Activated CD4-positive, alpha-beta memory T cell treated with anti-CD3 and anti-CD28 coated beads, Interleukin-2, amount 10 ng/mL, durations not matched to agents 7 days and 5 days (primary cell): ENCODE measurements at places on chromosomes 2 and 18. TPM values are rescaled to one million over a fixed set of nuclear protein-coding genes. Genes with fewer than 3 reads are reported as not detected.

- H3K27me3 ChIP-seq = peaks cover 1% of the 10 kb centered on the region
- DNase-seq = no peak
- H3K36me3 ChIP-seq = no peaks in the 10 kb centered on the region
- H3K27ac ChIP-seq = no peak overlapping the region
Measured at GRCh38 chr2:128376241-128377041, 57.8 kb upstream of the HS6ST1 start.

GRCh38 chr2:239908308-239908707, 116.8 kb downstream of the NDUFA10 start:
- peaks cover 18% of the 10 kb centered on the region for H3K36me3 ChIP-seq
- H3K27me3 ChIP-seq = no peaks in the 10 kb centered on the region
- H3K27ac ChIP-seq = peak overlapping the region; percentile 44
- DNase-seq = no peak

DNA sequence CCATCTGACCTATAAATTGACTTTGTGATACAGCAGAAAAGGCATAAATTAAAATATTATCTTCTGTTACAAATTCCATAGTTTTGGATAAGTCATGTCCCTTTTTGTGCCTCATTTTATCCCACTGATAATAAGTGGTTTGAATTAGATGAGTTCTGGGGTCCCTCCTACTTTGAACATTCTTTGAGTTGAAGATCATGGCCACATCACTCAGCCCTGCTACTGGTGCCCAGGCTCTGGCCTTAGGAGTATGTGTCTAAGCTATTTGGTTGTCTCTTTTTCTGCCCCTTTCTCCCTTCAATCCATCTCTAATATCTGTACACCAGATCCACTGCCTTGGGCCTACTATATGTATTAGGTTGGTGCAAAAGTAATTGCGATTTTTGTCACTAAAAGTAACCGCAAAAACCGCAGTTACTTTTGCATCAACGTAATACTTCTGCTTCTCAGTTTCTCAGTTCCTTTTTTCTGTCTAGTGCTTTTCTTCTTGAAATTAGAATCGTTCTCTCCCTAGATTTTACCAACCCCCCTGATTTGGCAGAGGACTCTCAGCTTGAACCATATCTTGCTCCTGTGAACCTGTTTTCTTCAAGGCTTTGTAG, 362.5 kb upstream of the TNP1 start:
- H3K27ac ChIP-seq = no peak overlapping the region
- peaks cover 40% of the 10 kb centered on the region for H3K27me3 ChIP-seq
- peaks cover 10% of the 10 kb centered on the region for H3K36me3 ChIP-seq
- DNase-seq = no peak
- H3K4me3 ChIP-seq = no peak overlapping the region

DNA sequence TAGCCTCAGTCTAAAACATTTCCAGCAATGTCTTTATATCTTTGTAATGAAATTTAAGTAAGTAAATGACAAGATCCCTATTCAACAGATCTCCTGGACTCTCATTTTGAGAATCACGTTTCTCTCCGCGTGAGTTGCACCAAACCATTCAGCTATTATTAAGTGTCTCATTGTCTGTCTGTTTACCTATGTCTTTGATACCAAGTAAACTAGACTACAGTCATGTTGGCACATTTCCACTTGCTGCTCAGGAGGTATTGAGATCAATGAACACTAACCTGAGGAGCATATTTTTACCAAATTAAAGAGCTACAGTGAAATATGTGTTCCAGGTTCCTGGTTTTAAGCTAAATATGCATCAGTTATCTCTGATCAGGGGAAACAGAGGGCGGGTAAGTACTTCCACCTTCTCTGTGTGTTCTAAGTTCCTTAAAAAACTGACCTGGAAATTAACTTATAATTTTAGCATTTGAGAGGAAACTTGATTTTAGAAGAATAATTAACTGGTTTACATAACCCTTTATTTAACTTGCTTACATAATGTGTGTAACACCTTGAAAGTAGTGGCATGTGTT, 125.8 kb downstream of the OSBPL6 start:
- H3K36me3 ChIP-seq = no peaks in the 10 kb centered on the region
- peaks cover 36% of the 10 kb centered on the region for H3K27me3 ChIP-seq
- H3K4me1 ChIP-seq = no peaks in the 10 kb centered on the region
- H3K4me3 ChIP-seq = no peak overlapping the region
- H3K27ac ChIP-seq = no peak overlapping the region

GRCh38 chr2:101823347-101823791, 125.9 kb downstream of the MAP4K4 start:
- H3K36me3 ChIP-seq = peaks cover 17% of the 10 kb centered on the region
- no peak overlapping the region for H3K27ac ChIP-seq
- H3K27me3 ChIP-seq = no peaks in the 10 kb centered on the region
- DNase-seq = peak; percentile 73
- peak overlapping the region; percentile 14 for H3K4me3 ChIP-seq
- H3K4me1 ChIP-seq = peaks cover 50% of the 10 kb centered on the region

DNA sequence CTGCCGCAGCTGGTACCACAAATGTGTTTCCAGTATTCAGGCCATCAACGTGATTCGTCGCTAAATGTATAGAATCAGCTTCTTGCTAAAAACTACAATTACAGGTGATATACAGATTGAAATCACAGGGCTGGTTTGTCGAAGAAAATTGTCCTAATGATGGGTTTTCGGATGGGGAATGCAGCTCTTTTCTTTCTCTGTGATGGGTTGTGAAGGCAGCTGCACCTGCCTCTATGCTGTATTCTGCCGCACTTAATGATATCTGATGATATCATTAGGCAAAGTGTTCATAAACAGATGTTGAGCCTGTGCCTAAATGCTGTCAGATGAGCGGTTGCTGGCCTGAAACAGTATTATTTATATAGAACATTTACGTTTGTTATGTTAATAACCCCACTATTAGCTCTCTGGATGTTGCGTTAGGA, 218.1 kb downstream of the ARHGAP15 start:
- DNase-seq = no peak
- peaks cover 24% of the 10 kb centered on the region for H3K36me3 ChIP-seq
- no peaks in the 10 kb centered on the region for H3K27me3 ChIP-seq
- no peak overlapping the region for H3K27ac ChIP-seq

- no peak for DNase-seq
- H3K27me3 ChIP-seq = peaks cover 5% of the 10 kb centered on the region
- peaks cover 3% of the 10 kb centered on the region for H3K4me1 ChIP-seq
Measured at GRCh38 chr2:224417361-224417729, 15.4 kb upstream of the FAM124B start.

DNA sequence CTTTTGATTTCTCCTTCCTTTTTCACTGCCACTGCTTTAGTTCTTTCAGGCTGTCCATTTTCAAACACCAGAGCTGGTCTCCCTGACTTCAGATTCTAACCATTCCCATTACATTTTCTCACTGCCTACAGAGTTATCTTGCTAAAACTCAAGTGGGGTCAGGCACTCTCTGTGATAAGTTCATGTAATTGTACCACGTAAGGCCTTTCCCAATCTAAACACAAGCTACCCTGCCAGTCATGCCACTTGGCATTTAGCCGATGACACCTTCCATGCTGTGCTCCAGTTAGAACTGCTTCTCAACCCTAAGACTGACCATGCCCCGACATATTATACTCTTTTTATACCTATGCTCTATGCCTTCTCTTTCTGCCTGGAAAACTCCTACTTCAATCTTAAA, 592.4 kb downstream of the DPP10 start:
- no peak overlapping the region for H3K27ac ChIP-seq
- no peaks in the 10 kb centered on the region for H3K36me3 ChIP-seq
- no peak overlapping the region for H3K4me3 ChIP-seq
- H3K4me1 ChIP-seq = no peaks in the 10 kb centered on the region
- no peaks in the 10 kb centered on the region for H3K27me3 ChIP-seq
- DNase-seq = no peak

DNA sequence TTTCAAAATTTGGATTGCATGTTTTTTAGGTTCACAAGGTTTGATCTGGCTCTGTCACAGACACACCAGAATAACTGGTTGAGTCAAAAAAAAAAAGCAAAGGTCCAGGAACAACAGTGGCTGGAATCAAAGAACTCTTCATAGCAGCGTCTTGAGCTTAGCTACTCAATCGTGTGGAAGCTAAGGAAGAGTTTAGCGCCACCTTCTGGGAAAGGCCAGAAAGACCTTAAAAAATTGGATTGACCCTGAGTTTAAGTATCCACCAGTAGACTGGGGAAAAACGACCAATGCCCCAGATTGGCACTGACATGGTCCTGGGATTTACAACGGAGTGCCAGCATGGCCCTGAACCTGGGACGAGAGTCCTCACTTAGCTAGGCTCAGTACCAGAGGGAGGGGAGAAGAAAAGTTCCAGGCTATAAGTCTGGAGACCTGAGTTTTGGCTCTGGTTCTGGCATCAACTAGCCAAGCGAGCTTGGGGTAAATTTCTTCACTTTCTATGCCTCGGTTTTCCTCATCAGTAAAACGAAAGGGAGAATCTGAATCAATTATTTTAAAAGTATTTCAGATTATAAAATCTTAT, 71.1 kb upstream of the TFCP2L1 start:
- no peaks in the 10 kb centered on the region for H3K27me3 ChIP-seq
- peaks cover 2% of the 10 kb centered on the region for H3K4me1 ChIP-seq
- H3K27ac ChIP-seq = no peak overlapping the region
- DNase-seq = no peak
- H3K36me3 ChIP-seq = peaks cover 40% of the 10 kb centered on the region

The MARCHF4 gene
- total RNA-seq = not detected

GRCh38 chr2:154324601-154325000, 373.9 kb upstream of the KCNJ3 start:
- no peaks in the 10 kb centered on the region for H3K4me1 ChIP-seq
- H3K4me3 ChIP-seq = no peak overlapping the region
- no peak for DNase-seq
- H3K27me3 ChIP-seq = no peaks in the 10 kb centered on the region
- no peak overlapping the region for H3K27ac ChIP-seq
- no peaks in the 10 kb centered on the region for H3K36me3 ChIP-seq

The NEURL3 gene
- total RNA-seq = 0.78 TPM

The EML6 gene
- total RNA-seq = 0.95 TPM

DNA sequence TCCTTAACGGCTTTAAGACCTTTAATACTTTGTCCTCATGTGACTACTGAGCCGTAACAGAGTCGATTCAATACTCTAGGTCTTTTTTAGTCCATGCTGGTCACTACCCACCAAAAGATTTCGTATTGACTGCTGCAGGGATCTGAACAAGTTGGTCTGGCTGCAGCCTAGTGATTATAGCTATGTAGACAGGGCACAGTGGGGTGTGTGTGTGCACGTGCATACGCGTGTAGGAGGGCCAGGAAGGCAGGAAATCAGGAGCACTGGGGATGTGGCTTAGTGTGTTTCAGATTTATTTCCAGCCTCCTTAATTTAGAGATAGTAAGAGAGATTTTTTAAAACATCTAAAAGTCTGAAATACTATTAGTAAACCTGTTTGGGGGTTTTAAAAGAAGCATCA, 161.4 kb downstream of the MYO3B start:
- DNase-seq = no peak
- H3K4me1 ChIP-seq = peaks cover 13% of the 10 kb centered on the region
- no peak overlapping the region for H3K4me3 ChIP-seq
- H3K27ac ChIP-seq = no peak overlapping the region

The RAMP1 gene
- 9.6 TPM for total RNA-seq

The CACNB4 gene
- total RNA-seq = 0.30 TPM

The LBX2 gene
- 1.2 TPM for total RNA-seq

- no peaks in the 10 kb centered on the region for H3K27me3 ChIP-seq
- no peak for DNase-seq
- peaks cover 14% of the 10 kb centered on the region for H3K36me3 ChIP-seq
Measured at GRCh38 chr2:45406621-45407020, 204.4 kb downstream of the SRBD1 start.

DNA sequence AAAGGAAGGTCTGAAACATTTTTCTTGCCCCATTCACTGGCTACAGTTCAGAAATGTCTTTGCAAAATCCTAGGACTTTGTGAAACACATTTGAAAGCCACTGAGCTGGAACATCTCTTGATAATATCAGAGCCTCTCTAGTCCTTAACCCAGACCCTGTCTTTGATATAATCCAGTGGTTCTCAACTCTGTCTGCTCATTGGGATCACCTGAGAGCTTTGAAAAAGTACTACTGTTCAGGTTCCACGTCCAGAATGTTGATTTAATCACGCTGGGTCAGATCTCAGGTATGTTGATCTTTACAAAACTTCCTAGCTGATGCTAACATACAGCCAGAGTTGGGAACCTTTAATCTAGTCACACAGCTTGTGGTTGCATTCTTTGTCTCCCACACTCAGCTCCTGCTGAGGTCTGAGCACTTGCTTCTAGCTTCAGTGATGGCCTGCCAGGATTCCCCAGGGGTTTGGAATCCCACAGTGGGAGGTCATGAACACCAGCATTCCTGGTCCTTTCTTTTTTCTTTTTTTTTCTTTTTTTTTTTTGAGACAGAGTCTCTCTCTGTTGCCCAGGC, 262.7 kb downstream of the SETBP1 start:
- H3K27me3 ChIP-seq = peaks cover 10% of the 10 kb centered on the region
- H3K36me3 ChIP-seq = no peaks in the 10 kb centered on the region
- DNase-seq = no peak
- no peak overlapping the region for H3K27ac ChIP-seq
- no peak overlapping the region for H3K4me3 ChIP-seq

DNA sequence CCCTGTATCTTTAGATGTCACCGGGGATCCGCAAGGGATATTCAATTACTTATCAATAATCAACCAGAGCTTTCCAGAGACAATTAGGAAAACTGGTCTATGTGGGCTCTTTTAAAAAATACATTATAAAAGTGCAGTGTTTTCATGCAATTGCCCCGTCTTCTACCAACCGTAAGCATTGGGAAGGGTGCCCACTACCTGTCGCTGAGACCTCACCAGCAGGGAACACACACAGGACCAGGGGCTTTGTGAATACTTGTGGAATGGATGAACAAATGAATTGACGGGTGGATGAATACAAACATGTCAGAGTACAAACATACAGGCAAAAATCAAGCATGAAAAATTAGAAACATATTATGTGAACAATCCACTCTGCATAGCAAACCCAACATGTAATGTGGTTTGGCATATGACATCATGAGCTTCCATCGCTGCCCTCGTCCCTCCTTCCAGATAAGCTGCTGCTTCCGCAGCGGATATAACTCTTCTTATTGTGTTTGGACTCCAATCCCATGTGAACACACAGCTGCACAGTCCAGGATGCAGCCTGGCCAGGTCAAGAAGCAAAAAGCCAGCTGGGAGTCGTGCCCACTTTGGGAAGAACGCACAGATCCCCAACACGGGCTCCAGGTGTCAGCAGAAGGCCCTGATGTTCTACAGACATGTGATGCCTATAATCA, 5.3 kb downstream of the FHL2 start:
- no peak overlapping the region for H3K4me3 ChIP-seq
- peaks cover 2% of the 10 kb centered on the region for H3K4me1 ChIP-seq
- H3K27ac ChIP-seq = no peak overlapping the region
- H3K36me3 ChIP-seq = no peaks in the 10 kb centered on the region
- H3K27me3 ChIP-seq = peaks cover 26% of the 10 kb centered on the region
- DNase-seq = no peak

GRCh38 chr2:61015976-61016375, 1.5 kb upstream of the PEX13 start:
- no peak overlapping the region for H3K27ac ChIP-seq
- no peaks in the 10 kb centered on the region for H3K27me3 ChIP-seq
- no peak for DNase-seq
- peak overlapping the region; percentile 96 for H3K4me3 ChIP-seq
- H3K4me1 ChIP-seq = peaks cover 48% of the 10 kb centered on the region
